WERI-Rb-1 (cell line): ENCODE measurements at places on chromosomes 16 and 17.

GRCh38 chr17:896454-896853, 83.1 kb downstream of the NXN start:
- no peak for DNase-seq

DNA sequence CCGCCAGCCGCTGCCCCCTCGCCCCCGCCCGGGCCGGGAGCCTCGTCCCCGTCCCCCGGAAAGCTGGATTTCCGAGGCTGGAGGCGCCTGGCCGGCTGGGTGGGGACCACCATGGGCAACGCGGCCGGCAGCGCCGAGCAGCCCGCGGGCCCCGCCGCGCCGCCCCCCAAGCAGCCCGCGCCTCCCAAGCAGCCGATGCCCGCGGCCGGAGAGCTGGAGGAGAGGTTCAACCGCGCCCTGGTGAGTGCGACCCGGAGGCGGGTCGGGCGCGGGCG, 266 bp downstream of the FMNL1 start:
- no peak for DNase-seq

GRCh38 chr17:17706140-17707060, 25.1 kb downstream of the RAI1 start:
- DNase-seq, result no peak

GRCh38 chr17:49013311-49014213, 16.4 kb downstream of the IGF2BP1 start:
- no peak for DNase-seq

- no peak for DNase-seq
These were observed 42.3 kb downstream of the RNF112 start for GRCh38 chr17:19453296-19453695.

DNA sequence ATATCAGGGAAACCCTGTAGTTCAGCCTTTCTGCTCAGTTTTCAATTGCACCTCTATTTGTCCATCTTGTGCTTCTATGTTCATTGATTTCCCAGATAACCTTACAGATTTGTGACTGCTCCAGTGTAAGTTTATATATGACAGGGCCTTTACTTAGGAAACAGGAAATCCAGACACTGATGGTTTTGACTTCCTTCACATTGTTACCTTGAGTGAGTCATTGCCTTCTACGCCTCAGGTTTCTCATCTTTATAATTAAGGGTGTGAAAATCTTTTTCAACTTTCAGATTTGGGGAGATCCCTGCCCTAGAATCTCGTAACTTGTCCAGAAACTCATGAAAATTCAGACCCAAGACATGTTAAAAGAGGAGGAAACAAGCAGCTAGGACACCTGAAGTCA, 342.4 kb upstream of the TBX2 start:
- no peak for DNase-seq

- no peak for DNase-seq
These were observed 147.9 kb downstream of the PMP22 start for GRCh38 chr17:15117239-15117638.
